ENCODE measurements at places on chromosomes 3 and 15.

- no peak for DNase-seq
Measured at GRCh38 chr3:193641440-193641775, 48.4 kb downstream of the OPA1 start.

DNA sequence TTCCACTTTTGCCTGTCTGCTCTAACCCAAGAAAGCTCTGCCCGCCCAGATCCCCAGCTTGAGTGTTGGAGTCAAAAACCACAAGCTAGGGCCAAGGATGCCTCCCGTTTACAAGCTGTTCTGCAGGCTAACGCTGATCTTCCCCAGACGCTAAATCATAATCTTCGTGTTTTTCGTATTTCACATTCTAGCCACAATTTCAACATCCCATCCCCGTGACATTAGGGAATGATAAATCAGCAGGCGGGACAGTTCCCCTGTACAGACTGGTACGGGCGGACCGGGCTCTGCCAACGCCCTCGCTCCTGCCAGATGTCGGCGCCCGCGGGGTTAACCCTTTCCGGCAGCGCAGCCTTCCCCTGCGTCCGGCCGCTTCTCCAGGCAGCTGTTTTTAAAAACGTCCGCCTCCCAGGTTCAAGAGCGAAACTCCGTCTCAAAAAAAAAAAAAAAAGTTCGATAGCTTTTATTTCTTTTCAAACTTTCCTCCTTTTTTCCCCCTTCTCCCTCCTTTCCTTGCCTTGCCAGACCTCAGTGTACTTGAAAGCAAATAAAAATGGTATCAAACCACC, 81.0 kb upstream of the BNC1 start:
- DNase-seq: no peak

DNA sequence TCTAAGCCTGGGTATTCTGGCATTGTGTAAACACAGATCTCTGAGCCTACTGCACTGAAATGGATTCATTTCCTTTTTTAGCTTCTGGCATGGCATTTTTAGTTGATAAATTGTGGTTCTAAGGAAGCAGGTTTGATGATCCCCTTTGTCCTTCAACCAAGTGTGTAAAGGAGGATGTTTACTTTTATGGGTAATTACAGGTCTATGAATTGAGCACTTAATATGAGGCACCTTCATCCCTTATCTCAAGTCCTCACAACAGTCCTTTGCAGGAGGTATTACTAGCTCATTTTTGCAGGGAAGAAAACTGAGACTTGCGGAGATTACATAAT, 30.8 kb upstream of the ZBTB38 start:
- no peak for DNase-seq

GRCh38 chr3:161042023-161042501, 63.1 kb downstream of the B3GALNT1 start:
- DNase-seq: no peak

DNA sequence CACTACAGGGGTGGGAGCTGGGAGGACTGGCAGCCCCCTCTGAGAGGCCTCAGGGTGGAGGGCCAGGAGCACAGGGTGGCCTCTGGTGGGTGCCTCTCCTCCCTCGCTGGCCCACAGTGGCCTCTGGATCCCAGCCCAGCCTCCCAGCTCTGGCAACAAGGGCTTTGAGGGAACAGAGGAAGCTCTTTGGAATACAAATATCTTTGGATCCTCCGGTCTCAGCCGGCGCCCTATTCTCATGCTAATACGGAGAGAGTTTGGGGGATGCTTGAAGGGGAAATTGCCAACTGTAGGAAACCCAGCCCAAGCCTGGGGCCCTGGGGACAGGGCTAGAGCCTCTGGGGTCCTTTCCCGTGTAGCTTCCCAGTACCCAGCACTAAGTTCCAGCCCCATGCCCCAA, 33.4 kb upstream of the INSYN1 start:
- DNase-seq: no peak

DNA sequence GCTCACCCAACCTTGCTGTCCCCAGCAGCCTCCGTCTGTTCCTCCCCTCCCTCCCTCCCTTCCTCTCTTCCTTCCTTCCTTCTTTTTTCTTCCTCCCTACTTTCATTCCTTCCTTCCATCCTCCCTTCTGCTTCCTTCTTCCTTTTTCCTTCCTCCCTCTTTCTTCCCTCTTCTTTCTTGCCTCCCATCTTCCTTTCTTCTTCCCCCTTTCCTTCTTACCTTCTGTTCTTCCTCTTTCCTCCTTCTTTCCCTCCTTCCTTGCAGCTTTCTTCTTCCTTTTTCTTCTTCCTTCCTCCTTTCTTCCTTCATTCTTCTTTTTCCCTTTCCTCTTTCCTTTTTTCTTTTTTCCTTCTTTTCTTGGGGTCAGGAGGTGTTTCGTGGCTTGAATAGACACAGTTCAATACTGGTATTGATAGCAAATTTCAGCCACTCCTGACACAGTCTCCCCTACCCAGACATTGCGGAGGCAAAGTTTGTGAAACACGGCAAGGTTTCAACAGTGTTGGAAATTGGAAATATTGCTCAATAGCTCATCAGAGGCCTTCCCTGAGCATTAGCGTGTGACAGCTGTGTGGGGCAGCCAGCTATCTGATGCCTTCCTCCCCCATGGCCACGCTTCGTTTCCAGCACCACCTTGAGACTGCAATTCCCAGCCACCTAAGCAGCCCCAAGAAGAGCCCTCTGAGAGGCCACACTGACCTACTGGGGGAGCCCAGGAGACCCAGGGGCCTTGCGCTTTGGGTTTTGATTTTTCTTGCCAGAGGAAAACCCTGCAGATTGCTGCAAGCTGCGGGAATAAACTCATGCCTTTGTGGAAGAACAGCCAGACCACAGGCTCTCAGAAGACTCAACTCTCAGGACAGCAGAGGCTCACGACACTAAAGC, 82.2 kb downstream of the KLF15 start:
- DNase-seq: no peak

DNA sequence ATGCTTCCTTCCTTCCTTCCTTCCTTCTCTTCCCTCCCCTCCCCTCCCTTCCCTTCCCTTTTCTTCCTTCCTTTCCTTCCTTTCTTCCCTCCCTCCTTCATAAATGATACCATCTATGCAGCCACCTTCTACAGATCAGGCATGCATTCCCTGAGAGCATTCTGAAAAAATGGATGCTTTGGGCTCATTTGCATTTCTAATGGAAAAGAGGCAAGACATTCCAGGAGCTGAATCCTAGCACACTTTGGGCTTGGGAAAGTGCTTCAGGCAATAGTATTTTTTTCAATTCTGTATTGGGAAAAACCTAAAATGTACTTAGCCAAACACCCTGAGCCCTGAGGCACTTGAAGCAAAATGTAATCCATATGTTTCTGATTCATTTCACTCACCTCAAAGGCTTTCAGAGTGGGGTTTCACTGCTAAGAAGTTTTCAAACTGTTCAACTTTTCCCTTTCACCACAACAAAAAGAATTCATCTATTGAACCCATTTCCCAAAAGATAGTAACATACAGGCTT, 220.1 kb upstream of the RORA start:
- DNase-seq: no peak

GRCh38 chr3:23959135-23959900, 14.2 kb downstream of the NR1D2 start:
- no peak for DNase-seq

DNA sequence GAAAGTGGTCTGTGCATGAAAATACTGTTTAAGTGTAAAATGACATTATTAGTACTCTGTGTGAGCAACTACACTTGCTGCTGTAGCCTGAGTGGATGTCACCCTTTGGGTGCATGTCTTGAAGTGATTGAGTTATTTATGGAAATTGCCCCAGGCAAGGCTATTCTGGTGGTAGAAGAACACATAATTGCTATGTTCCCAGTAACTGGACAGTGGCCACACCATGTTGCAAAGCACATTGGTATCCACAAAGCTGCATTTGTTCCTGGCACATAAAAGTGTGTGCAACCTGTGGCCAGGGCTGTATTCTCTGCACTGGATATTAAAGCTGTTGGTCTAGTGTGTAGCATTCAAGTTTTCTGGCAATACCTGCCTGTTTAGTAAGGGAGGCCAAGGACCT, 23.8 kb downstream of the MTMR14 start:
- no peak for DNase-seq

- no peak for DNase-seq
Measured at GRCh38 chr3:134897391-134898141, 102.5 kb downstream of the EPHB1 start.

GRCh38 chr15:40085266-40085665, 23.4 kb downstream of the BMF start:
- DNase-seq: no peak

DNA sequence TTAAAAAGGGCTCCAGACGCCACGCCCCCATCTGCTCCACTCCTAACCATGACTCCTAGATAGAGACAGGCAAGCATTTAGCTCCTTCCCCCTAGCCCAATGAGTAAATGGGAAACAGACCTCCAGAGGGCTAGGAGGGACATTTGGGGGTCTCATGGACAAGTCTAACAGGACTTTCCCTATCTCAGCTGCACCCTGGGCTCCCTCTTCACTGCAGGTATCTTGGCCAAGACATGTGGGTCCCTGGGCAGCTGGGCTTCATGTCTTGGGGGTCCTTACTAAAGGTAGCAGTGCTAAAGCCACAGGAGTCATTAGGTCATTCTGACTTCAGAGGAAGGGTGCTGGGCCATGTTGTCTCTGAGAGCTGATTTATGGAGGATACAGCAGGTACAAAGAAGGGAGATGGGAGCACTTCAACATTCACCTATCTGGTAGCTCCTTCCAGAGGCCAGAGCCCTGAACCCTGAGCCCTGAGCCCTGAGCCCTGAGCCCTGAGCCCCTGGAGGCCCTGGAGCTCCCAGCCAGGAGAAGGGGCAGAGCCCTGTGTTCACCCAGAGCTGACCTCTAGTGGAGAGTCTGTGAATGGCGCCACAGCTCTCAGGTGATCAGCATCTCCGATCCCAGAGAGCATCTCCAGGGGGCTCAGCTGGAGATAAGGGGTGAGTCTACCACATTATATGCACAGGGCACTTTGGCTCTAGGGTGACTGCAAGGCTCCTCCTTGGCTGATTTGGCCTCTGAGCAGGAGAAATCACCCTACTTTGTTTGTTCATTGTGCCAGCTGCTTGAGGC, 40.1 kb upstream of the EPHB1 start:
- DNase-seq: no peak

GRCh38 chr15:64425221-64425620, 35.2 kb upstream of the ZNF609 start:
- DNase-seq: no peak

DNA sequence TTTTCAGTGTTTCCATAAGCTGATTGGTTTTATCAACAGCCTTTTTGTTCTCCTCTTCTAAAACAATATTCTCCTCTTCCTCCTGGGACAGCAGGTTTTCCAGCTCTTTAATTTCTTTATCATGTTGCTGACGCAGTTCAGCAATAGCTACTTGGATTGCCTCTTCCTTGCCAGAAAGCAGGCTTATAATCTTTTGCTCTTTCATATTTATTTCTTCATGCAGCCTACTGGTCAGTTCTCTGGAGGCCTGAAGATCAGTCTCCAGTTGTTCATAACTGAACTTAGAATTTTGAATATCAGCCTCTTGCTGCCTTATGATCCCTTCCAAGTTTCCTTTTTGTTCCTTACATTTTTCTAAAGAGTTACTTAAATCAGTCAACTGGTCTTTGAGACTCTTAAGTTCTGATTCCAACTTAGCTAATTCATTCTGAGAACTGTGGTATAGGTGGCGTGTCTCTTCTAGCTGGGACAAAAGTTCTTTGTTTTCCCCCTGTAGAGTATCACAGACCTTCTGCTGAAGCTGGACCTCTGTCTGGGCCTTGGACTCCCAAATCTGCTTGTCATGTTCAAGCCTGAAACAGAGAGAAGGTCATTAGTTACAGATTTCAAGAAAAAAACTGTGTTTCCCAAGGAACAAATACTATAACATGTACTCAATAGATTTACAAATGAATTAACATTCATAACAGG, 31.5 kb upstream of the HCLS1 start:
- DNase-seq: no peak

GRCh38 chr15:79352206-79352605, 41.3 kb downstream of the TMED3 start:
- DNase-seq: no peak

GRCh38 chr3:108035751-108036150, 55.1 kb downstream of the CD47 start:
- DNase-seq: no peak

- peak; percentile 52 for DNase-seq
Measured at GRCh38 chr15:63497642-63498467, 6.5 kb upstream of the USP3 start.

DNA sequence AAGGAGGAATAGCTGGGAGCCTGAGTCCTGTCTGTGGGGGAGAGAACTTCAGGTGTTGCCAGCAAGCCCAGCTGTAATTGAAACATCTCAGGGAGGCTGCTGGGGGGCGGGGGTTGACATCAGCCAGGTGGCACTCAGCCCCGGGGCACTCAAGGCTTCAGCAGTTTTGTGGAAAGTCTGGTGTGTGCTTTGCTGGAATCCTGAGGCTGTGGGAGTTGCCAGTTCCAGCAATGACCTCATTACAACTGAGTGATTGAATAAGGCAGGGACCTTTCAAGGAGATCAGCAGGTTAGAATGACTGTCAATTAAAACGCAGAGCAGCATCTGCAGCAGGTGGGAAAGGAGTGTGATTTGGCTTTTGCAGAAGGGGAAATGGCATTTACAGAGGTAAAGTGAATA, 75.7 kb downstream of the FAM43A start:
- DNase-seq: no peak

- no peak for DNase-seq
Measured at GRCh38 chr3:29239376-29239775, 41.5 kb upstream of the RBMS3 start.

GRCh38 chr3:45817831-45818522, 21.6 kb upstream of the SLC6A20 start:
- DNase-seq: no peak

DNA sequence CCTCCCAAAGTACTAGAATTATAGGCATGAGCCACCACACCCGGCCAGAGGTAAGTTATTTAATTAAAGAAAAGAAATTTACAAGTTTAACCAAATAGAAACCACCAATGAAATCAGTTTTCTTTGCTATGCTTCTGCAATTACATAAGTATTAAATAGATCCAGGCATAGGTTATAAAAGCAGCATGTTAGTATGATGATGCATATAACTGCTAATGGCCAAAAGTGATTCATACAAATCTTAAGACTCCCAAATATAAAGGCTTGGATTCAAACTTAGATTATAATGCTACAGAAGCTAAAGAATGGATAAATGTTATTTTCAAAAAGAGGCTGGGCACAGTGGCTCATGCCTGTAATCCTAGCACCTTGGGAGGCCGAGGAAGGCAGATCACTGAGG, 32.8 kb upstream of the HDC start:
- no peak for DNase-seq

DNA sequence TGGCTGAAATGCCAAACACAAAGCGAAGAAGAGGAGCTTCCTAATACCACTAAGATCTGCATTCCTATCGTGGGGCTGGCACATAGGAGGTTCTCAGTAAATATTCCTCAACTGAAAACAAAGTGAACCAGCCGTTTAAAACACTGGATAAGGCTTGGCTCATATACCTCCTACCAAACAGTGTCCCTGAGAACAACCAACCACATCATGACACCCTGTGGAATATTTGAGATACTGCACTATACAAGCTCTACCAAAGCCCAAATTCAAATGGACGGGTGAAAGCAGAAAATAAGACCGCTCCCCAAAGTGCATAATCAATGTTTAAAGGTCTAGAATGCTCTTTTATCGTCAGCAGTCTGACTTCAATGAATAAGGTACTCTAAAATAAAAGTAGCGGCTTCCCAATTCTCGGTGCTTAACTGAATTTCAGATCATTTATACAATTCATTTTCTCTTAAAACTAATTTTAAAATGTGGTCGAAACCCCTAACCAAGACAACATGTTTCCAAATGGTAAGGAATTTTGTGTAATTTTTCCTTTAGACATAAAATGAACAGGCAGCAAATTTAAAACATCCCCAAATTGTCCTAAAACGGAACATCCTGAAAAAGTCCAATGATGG, 425.8 kb downstream of the ERC2 start:
- DNase-seq: no peak

- no peak for DNase-seq
Measured at GRCh38 chr3:54353546-54353945, 231.2 kb downstream of the CACNA2D3 start.

- no peak for DNase-seq
Measured at GRCh38 chr3:112811917-112812660, 34.6 kb downstream of the CD200R1L start.

All from activated T-helper 9 cell treated with anti-CD3 and anti-CD28 coated beads, Interleukin-2, amount 50 U/mL, for 16 hours (primary cell).